ENCODE measurements at places on chromosomes 7 and 10. TPM values are rescaled to one million over a fixed set of nuclear protein-coding genes. Genes with fewer than 3 reads are reported as not detected.

Gene ADCYAP1R1
- total RNA-seq, result 0.93 TPM

Gene ITPRIP
- total RNA-seq, result 24.9 TPM

Gene TRIM50
- total RNA-seq, result not detected

Gene IFIT1B
- not detected for total RNA-seq

Gene TMEM229A
- total RNA-seq, result not detected
